ENCODE measurements at places on chromosomes 3 and 15.

DNA sequence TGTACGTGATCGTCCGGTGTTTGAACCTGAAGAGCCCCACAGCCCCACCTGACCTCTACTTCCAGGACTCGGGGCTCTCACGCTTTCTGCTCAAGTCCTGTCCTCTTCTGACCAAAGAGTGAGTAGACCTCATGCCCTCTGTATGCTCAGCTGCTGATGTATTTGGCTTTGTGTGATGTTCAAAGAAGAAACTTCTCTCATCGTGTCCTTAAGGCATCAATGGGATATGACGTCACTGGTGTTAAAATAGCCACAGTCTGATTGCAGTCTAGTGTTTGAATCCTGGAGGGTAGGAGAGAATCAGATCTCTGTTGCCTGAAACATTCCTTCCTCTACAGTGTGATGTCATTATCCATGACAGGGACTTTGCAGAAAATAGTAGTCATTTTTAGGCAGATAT, 28.1 kb downstream of the ABHD2 start:
- no peak for DNase-seq

DNA sequence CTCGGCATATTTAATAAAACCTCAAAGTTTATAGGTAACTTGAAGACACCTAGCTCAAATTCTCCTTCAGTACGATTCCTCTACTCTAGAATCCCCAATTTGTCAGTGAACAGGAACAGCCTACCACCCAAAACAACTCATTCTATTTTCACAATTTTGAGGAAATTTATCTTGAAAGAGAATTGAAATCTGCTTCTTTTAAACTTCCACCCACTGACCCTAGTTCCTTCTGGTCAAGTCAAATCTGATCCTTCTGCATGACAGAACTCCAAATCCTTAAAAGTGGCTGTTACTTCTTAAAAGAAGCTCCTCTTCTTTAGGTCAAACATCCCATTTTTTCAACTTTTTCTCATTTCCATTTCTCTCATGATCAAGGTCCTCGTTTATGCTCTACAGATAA, 4.4 kb downstream of the GABPB1 start:
- no peak for DNase-seq

DNA sequence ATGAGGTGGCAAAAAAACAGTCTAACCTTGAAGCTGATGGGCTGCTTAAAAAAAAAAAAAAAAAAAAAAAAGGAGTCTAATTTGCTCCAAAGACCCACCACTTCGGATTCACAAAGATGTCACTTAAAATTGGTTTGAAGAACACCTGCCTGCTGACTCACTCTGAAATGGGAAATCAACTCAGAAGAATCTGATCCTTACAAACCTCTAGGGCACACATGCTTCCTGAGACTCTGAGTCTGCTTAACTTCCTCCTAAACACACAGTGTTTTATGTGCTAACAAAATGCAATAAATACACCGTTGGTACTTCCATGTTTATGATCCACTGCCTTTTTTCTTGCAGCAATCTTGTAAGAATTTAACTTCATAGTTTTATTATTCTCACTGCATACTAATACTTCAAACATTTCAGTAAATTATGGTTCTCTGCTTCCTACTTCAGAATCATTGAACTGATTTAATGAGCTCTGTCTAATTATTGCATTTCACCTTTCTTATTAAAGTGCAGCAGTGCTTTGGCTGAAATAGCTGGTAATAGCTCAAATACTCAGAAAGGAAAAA, 73.0 kb upstream of the FRMD4B start:
- DNase-seq: no peak

- DNase-seq: no peak
Observed at GRCh38 chr3:152269831-152270734, 1.4 kb downstream of the MBNL1 start.

DNA sequence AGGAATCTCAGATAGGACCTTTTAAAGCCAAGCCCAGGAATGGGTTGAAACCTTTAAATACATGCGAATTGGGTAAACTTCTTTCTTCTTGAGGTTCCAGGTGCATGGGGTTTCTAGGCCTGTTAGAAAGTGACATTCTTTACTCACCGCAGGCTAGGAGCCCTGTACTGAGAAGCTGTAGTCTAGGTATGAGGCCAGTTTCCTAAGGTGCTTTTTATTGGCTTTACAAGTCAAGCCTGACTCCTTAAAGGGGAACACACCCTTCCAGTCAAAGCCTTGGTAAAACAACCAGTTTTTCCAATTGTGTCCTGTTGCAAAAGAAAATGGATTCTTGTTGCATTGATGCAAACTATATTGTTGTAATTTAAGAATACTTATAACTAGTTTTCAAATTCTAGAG, 76.1 kb upstream of the ATP11B start:
- no peak for DNase-seq

DNA sequence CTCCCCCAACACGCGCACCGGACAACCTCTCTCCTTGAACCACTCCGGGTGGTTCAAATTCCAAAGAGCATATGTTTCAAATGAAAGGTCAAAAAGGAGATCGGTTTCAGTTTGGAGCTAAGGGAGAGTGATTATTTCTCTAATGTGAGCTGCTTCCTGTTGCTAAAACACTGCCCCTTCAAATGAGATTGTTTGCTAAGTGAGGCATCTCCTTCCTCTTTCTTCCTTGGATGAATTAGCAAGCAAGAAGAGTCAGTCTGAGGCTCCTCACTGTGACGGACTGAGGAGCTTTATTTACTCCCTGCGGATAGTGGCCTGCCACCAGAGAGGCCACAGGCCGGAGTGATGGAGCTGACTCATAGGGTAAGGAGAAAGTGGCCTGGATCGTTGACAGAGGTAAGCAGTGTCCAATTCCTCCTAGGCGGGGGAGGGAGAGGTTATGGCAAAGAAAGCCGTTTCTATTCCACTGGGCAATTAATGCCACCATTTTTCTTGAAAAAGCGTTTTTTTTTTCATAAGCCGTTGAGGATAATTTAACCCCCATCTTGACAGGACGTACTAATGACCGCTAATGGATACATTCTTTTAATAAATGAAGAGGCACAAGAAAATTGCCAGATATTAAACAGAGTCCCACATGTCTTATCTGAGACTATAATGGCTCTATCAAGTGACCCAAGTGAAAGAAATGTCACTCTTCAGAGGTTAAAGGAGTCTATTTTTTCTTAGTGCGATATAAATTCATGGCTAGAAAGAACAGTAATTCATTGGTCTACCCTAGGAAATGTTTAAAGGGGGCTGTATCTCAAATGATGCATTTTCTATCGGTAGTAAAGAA, 167.0 kb upstream of the ANKRD28 start:
- no peak for DNase-seq

DNA sequence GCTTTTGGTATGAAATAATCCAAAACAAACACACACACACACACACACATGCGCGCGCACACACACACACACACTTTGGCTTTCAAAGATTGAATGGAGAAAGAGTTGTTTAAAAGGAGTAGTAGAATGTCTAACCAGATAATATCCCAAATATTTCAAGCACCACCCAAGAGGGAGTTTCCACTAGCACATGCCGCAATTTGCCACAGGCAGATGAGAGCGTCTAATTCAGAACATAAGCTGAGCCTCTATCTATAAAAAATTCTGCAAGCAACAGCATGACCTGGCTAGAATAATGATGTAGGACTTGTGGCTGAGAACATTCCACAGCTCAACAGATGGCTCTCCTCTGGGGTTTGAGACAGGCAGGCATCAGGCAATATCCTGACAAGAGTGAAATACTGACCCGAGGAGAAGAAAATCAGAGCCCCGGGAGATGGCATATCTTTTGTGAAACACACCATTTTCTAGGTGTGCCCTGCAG, 302.5 kb upstream of the GADL1 start:
- DNase-seq: no peak

DNA sequence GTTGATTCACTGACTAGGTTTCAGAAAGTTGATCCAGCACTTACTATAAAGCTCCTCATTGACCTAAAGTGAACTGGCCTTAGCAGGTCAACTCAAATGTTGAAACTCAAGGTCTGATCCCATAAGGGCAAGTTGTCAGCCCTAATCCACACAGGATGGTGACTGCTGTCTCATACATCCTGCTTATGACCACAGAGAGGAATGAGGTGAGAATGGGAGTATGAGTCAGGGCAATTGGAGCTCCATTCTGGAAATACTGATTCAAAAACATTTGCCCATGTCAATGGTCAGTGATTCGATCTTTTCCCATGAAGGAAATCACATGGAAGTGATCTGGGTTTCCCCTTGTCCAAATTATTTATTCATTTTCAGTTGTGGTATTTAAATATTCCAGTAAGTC, 78.7 kb downstream of the ZNF385D start:
- no peak for DNase-seq

Data from T-helper 2 cell (primary cell).